ENCODE measurements at places on chromosomes 16 and 17. TPM values are rescaled to one million over a fixed set of nuclear protein-coding genes. Genes with fewer than 3 reads are reported as not detected.

Gene RNF166
- 39.4 TPM for total RNA-seq

Gene MT1E
- 383 TPM for total RNA-seq

Gene MMP2
- total RNA-seq = 1.5 TPM

Gene SLC47A2
- total RNA-seq = not detected

Gene CLEC18A
- total RNA-seq = 1.0 TPM

Gene RGS9
- total RNA-seq = 8.6 TPM

Gene CCDC200
- not detected for total RNA-seq
